ENCODE measurements at places on chromosomes 4 and X. TPM values are rescaled to one million over a fixed set of nuclear protein-coding genes. Genes with fewer than 3 reads are reported as not detected.

NLRP2B gene
- total RNA-seq: not detected

ADGRG4 gene
- total RNA-seq: not detected

SPINK2 gene
- total RNA-seq: not detected

- DNase-seq: no peak
Measured at GRCh38 chr4:78592088-78592783, 40.7 kb downstream of the ANXA3 start.

DNA sequence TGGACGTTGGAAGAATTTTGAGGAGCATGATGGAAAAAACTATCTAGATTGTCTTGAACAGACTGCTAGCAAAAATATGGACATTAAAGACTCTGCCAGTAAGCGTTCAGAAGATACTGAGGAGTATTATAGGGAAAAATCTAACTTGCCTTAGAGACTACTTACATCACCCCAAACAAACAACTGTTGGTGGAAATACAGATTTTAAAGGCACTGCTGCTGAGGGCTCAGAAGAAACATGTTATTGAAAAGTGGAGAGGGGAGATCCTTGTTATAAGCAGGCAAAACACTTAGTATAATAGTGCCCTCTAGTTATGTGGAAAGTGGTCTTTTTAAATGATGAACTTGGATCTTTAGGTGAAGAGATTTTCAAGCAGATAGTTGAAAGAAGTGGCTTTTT is 29.2 kb downstream of the MAD2L1 start:
- DNase-seq: no peak

- DNase-seq: no peak
Measured at GRCh38 chr4:89942811-89943210, 48.2 kb downstream of the MMRN1 start.

DNA sequence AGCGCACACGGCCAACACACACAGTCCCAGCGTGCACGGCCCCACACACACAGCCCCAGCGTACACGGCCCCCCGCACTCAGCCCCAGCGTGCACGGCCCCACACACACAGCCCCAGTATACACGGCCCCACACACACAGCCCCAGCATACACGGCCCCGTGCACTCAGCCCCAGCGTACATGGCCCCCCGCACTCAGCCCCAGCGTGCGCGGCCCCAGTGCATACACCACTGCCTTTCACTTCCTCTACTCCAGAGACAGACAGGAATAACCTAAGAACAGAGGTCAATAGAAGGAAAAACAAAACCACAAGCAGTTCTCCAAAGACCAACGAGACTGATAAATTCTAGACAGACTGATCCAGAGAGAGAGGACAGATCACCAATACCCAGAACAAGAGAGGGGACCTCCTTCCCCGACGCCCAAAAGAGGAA is 17.1 kb downstream of the GAK start:
- peak; percentile 18 for DNase-seq

- DNase-seq: no peak
Measured at GRCh38 chrX:69216911-69217310, 51.7 kb upstream of the PJA1 start.

- peak; percentile 6 for DNase-seq
Measured at GRCh38 chrX:17814557-17814956, 46.5 kb downstream of the RAI2 start.
